ENCODE measurements at places on chromosomes 3 and 15. TPM values are rescaled to one million over a fixed set of nuclear protein-coding genes. Genes with fewer than 3 reads are reported as not detected.
A peak's percentile ranks its signal among the peaks of the same experiment; 100 is the strongest.

Gene SLCO2A1
- total RNA-seq, result 0.98 TPM

Gene ZNF660
- total RNA-seq, result 16.4 TPM

Gene LYZL4
- total RNA-seq, result not detected

Gene SAMD7
- total RNA-seq, result not detected

Gene FURIN
- 35.1 TPM for total RNA-seq

Gene OR5K2
- total RNA-seq, result not detected

Gene BCHE
- 1.4 TPM for total RNA-seq

DNA sequence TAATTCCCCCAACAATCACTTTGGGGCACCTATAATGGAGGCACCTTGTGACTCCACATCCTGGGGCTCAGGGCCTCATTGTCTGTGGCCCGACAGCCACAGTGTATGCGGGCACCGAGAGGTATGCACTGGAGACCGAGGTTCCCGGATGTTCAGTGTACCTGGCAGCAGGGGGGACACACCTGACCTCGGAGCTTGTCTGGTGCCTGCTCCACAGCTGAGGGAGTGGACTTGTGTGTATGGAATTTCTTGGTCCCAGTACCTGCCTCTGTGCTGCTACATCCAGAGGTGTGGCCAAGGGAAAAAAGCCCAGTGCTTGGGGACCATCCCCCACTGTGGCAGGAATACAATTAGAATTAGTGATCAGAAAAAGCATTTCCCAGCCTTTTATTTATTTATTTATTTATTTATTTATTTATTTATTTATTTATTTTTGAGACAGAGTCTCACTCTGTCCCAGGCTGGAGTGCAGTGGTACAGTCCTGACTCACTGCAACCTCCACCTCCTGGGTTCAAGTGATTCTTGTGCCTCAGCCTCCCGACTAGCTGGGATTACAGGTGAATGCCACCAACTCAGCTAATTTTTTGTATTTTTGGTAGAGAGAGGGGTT lies 8.8 kb upstream of the AEN start:
- DNase-seq, result peak; percentile 62

DNA sequence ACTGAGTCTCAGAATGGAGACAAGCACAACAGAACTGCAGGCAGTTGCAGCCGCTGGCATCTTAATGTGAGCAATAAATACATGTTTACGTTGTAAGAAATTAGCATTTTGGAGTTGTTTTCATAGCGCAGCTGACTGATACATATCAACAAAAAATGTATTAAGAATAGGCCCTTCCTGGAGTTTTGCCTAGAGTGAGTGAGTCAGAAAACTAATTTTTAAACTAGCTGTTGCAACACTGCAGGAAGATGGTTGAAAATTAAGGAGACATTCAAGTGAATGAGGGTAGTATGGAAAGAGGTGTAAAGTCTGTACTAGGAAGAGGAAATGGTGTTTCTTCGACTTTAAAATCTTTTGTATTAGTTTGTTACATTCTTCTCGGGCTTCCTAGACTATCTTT lies 39.6 kb upstream of the TIMP4 start:
- DNase-seq, result no peak

GRCh38 chr15:69282104-69282743 lies 16.5 kb upstream of the PAQR5 start:
- DNase-seq, result no peak

- DNase-seq, result no peak
Measured at GRCh38 chr15:39139431-39140059, 441.3 kb upstream of the THBS1 start.

- no peak for DNase-seq
Measured at GRCh38 chr3:88025001-88025552, 33.7 kb downstream of the CGGBP1 start.

GRCh38 chr15:67405208-67406191 lies 115.4 kb upstream of the C15orf61 start:
- DNase-seq, result no peak

- no peak for DNase-seq
Measured at GRCh38 chr3:29385046-29385830, 104.4 kb downstream of the RBMS3 start.

GRCh38 chr15:68034719-68035293 lies 19.3 kb upstream of the PIAS1 start:
- DNase-seq, result no peak

GRCh38 chr3:101631098-101631796 lies 45.7 kb downstream of the ZBTB11 start:
- no peak for DNase-seq

GRCh38 chr15:68328443-68328842 lies 50.9 kb downstream of the FEM1B start:
- DNase-seq, result no peak

DNA sequence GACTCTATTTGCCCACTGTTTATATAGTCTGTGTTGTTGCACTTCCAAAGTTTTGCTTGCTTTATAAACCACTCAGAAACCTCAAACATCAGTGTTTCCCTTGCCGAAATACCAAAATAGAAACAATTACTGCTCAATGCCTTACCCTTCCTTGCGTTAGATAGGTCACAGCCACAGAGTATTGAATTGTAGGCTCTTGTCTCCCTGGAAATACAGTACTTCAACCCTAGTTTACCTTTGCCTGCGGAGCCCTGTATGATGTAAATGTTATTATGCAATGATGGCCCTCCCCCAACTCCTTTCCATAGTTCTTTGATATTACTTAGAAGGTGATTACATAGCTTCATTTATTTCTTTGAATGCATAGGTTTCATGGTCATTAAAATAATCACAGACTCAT lies 44.2 kb downstream of the SOX2 start:
- DNase-seq, result no peak

DNA sequence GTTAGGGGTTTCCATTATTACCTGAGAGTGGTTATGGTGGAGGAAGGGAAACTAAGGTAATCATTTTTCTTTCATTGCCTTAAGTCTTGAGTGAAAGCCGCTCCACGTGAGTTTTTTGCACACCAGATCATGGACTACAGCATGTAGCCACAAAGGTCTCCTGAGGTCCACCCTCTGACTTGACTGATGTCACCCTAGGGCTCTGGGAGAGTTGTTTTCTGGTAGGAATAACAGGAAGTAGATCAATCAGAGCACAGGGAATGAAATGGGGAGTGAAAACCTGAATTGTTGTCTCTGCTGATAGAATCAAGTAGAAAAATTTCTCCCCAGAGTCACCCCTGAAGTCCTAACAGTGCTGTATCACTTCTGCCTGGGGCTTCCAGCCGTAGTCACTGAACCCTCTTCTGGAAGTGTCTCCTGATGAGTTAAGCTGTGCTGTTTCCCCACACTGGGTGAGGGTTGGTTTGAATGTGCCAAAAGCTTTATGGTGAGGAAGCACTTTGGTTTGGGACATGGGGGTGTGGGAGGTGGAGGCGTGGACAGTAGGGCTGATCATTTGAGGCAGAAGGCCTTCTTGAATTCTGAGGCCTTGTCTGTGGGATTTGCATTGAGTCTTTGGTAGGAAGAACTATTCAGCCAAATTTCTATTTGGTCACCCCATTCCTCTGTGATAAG lies 64.3 kb downstream of the SLCO3A1 start:
- no peak for DNase-seq

DNA sequence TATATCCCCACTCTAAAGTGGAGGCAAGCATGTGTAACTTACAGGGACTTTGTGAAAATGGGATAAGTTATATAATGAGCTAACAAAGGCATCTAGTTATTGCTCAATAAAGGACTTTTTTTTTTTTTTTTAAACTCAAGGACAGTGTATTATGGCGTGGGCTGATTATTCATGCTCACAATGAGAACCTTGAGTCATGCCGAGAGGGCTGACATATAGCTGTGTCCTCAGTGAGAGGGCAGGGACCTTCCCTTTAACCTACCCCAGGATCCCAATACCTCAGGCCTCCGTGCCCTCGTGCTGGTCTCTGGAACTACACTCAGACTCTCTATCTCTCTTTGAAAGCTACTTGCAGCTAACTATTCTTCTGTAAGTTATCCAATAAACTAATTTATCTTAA lies 319.9 kb upstream of the ICE2 start:
- DNase-seq, result no peak

DNA sequence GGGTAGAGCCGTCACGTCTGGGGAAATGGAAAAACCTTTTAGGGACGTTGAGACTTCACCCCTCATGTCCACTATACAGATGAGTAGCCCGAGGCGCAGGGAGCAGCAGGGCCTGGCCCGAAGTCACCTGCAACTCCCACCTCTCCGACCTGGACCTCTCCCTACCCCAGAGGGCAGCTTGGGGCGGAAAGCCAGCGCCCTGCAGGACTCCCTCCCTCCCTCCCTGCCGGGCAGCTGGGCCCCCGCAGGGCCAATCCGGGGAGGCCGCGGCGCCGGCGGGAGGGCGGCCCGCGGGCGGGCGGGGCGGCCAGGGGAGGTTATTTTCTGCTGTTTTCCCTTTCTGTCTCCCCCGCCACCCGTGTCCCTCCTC lies 2.0 kb downstream of the WNT7A start:
- DNase-seq, result no peak

GRCh38 chr3:14837878-14838258 lies 19.1 kb downstream of the FGD5 start:
- DNase-seq, result no peak

GRCh38 chr15:61171209-61171608 lies 57.9 kb downstream of the RORA start:
- DNase-seq, result peak; percentile 58

Measured in H9 (cell line).